ENCODE measurements at places on chromosomes 2 and 18.

DNA sequence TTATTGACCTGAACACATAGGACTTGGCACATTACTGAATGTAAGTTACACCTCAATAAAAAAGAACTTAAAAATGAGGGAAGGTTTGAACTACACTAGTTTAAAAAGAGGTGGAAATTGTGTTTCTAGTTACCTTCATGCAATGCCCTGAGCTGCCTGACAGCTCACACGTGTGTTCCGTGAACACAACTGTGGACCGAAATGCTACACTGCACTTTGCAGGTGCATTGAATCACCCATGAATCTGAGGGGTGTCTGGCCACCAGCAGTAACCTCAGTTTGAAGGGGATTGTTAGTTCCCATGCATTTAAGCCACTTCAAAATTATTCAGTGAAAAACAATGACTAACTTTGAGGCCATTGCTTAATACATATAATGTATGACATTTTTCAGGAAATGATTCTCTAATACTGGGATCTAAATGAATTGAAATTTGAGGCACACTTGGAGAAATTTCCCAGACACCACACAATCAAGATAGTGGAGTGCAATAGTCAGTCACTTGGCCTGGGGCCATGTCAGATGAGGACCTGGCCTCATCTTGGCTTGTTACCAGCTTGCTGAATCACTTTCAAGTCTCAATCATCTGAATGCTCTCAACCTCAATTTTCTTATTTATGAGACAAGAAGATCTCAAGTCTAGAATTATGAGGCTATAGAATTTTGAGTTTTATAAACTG, 59.3 kb downstream of the MYL12B start:
- peak; percentile 56 for DNase-seq
- no peak overlapping the region for H3K27ac ChIP-seq
- peaks cover 7% of the 10 kb centered on the region for H3K27me3 ChIP-seq
- H3K4me1 ChIP-seq = peaks cover 32% of the 10 kb centered on the region
- H3K4me3 ChIP-seq = no peak overlapping the region
- H3K36me3 ChIP-seq = no peaks in the 10 kb centered on the region

DNA sequence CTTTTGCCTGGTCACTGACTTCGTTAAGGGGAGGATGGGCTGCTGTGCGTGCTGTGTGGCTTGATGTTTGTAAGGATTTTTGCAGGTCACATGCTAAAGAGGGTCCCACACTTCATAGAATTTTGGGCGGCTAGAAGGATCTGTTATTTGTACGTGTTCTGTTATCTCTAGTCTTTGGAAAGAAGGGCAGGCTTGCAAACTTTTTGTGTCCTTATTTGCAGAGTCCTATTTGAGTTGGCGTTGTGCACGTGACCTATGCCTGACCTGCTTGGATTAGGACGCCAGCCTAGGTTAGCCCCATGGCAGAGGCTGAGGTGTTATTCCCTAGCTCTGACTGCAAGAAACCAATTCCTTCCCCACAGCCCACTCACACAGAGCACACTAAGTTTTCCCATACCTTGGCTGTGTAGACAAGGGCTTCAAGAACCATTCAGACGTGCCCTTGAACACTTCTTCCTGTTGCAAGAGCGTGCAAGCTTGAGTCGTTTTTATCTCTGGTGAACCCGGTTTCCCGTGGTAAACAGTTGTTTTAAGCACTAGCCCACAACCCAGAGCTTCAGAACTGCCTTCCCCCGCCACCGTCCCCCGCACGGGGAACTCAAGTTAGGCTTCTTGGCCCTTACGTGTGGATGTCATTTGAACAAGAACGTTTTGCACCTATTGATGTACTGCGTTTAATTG, 94.6 kb downstream of the LDLRAD4 start:
- H3K27me3 ChIP-seq = no peaks in the 10 kb centered on the region
- H3K4me1 ChIP-seq = peaks cover 24% of the 10 kb centered on the region
- H3K36me3 ChIP-seq = peaks cover 15% of the 10 kb centered on the region
- DNase-seq = peak; percentile 36

- no peak for DNase-seq
- H3K4me1 ChIP-seq = no peaks in the 10 kb centered on the region
- H3K4me3 ChIP-seq = no peak overlapping the region
- H3K27ac ChIP-seq = no peak overlapping the region
- H3K36me3 ChIP-seq = no peaks in the 10 kb centered on the region
- peaks cover 15% of the 10 kb centered on the region for H3K27me3 ChIP-seq
Measured at GRCh38 chr2:45259547-45260160, 250.4 kb upstream of the SIX2 start.

- no peak for DNase-seq
- H3K36me3 ChIP-seq = no peaks in the 10 kb centered on the region
- H3K27ac ChIP-seq = no peak overlapping the region
- H3K4me3 ChIP-seq = no peak overlapping the region
Measured at GRCh38 chr2:88843651-88844050, 152.2 kb downstream of the RPIA start.

DNA sequence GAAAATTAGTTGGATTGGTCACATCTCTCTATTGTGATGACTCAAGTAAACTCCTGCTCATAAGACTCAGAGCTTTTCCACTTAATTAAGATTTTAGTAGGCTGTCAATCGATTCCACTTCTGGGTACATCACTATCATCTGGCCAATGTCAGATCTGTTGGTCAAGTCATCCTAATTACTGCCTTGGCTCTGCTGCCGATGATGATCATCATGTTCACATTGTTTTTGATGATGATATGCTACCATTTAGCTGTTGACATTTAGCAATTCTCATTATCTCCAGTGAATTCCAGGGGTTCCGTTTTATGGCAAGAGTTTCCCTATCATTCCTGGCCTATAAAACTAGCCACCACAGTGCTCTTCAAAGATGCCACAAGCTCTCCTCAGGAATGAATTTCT, 253.4 kb downstream of the IKZF2 start:
- no peaks in the 10 kb centered on the region for H3K4me1 ChIP-seq
- no peak overlapping the region for H3K4me3 ChIP-seq
- no peaks in the 10 kb centered on the region for H3K36me3 ChIP-seq
- H3K27ac ChIP-seq = no peak overlapping the region

- H3K4me1 ChIP-seq = no peaks in the 10 kb centered on the region
- no peak for DNase-seq
- H3K4me3 ChIP-seq = no peak overlapping the region
- no peaks in the 10 kb centered on the region for H3K36me3 ChIP-seq
- H3K27ac ChIP-seq = no peak overlapping the region
Measured at GRCh38 chr2:119009110-119009509, 67.1 kb downstream of the MARCO start.
